ENCODE measurements at places on chromosomes 12 and 14.

DNA sequence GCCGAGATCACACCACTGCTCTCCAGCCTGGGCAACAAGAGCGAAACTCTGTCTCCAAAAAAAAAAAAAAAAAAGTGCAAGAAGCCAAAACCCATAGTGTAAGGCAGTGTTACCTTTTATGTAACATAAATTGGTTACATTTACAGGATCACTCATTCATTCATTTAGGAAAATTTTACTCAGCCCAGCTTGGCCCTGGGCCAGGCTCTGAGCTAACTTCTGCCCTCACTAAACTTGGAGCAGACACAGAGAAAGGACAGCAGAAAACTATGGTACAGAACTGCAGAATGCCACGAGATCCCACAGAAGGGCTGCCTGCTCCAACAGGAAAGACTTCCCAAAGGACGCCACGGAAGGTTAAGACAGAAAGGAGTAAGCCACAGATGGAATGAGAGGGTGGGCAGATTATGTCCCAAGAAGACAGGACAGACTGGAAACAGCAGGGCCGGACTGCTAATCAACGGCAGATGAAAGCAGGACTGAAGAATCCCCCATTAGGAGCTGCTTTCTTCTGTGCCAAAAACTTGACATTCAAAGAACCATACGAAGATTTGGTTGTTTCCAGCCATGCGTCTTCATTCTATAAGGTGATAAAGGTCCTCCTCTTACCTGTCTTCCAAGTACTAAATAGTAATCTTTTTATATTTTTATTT, 18.9 kb downstream of the PPP1R13B start:
- peak overlapping the region; percentile 15 for H3K27ac ChIP-seq
- no peak overlapping the region for H3K4me3 ChIP-seq
- H3K4me1 ChIP-seq: peaks cover 40% of the 10 kb centered on the region
- H3K36me3 ChIP-seq: no peaks in the 10 kb centered on the region
- no peaks in the 10 kb centered on the region for H3K27me3 ChIP-seq
- DNase-seq: no peak

DNA sequence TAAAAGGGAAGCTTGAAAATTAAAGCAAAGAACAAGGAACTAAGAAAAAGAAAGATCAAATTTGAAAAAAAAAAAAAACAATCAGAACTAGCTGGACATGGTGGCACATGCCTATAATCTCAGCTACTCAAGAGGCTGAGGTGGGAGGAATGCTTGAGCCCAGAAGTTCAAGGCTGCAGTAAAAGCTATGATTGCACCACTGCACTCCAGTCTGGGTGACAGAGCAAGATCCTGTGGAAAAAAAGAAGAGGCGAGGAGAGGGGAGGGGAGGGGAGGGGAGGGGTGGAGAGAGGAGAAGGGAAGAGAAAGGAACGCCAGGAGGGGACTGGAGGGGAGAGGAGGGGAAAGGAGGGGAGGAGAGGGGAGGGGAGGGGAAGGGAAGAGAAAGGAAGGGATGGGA, 43.0 kb downstream of the EEA1 start:
- H3K27ac ChIP-seq: no peak overlapping the region
- H3K4me3 ChIP-seq: no peak overlapping the region
- no peaks in the 10 kb centered on the region for H3K4me1 ChIP-seq
- DNase-seq: no peak
- no peaks in the 10 kb centered on the region for H3K27me3 ChIP-seq
- no peaks in the 10 kb centered on the region for H3K36me3 ChIP-seq

- no peak overlapping the region for H3K4me3 ChIP-seq
- H3K27me3 ChIP-seq: no peaks in the 10 kb centered on the region
- no peak for DNase-seq
- no peaks in the 10 kb centered on the region for H3K36me3 ChIP-seq
These were observed 32.9 kb upstream of the SPTLC2 start for GRCh38 chr14:77649326-77649725.

- no peaks in the 10 kb centered on the region for H3K36me3 ChIP-seq
- H3K4me3 ChIP-seq: no peak overlapping the region
- DNase-seq: no peak
- no peak overlapping the region for H3K27ac ChIP-seq
- no peaks in the 10 kb centered on the region for H3K27me3 ChIP-seq
- H3K4me1 ChIP-seq: no peaks in the 10 kb centered on the region
These were observed 4.6 kb upstream of the SAMD4A start for GRCh38 chr14:54562334-54562733.

- no peaks in the 10 kb centered on the region for H3K27me3 ChIP-seq
- H3K27ac ChIP-seq: no peak overlapping the region
- no peak overlapping the region for H3K4me3 ChIP-seq
- H3K4me1 ChIP-seq: peaks cover 7% of the 10 kb centered on the region
These were observed 9.6 kb upstream of the SNAPC1 start for GRCh38 chr14:61752626-61753025.

DNA sequence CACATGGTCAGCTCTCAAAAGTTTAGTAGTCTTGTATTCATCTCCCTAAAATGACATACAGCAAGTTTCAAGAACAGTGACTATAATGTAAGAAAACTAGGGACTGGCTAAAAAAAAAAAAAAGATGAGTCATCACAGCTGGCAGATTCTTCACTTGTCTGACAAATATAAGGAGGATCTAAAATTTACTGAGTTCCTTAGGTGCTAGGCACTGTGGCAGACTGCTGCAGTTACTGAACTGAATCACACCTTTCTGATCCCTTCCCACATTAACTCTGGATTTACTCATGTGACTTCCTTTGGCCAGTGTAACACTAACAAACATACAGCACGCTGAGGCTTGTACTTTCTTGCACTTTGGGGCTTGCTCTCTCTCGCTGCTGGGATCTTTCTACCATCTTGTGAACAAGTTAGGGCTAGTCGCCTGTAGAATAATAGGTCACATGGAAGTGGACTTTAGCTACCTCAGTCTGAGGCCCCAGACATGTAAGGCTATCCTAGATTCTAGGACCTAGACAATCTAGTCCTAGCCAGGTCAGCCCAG, 32.1 kb downstream of the BAZ1A start:
- no peaks in the 10 kb centered on the region for H3K36me3 ChIP-seq
- H3K27me3 ChIP-seq: no peaks in the 10 kb centered on the region
- no peak overlapping the region for H3K4me3 ChIP-seq
- peaks cover 6% of the 10 kb centered on the region for H3K4me1 ChIP-seq
- H3K27ac ChIP-seq: no peak overlapping the region

GRCh38 chr12:119440803-119441360, 106.4 kb downstream of the CCDC60 start:
- H3K27ac ChIP-seq: no peak overlapping the region
- H3K4me3 ChIP-seq: no peak overlapping the region
- H3K4me1 ChIP-seq: no peaks in the 10 kb centered on the region
- no peaks in the 10 kb centered on the region for H3K36me3 ChIP-seq

GRCh38 chr12:79547735-79548609, 142.8 kb downstream of the PAWR start:
- H3K4me1 ChIP-seq: peaks cover 29% of the 10 kb centered on the region
- H3K4me3 ChIP-seq: no peak overlapping the region
- DNase-seq: peak; percentile 31
- peak overlapping the region; percentile 14 for H3K27ac ChIP-seq
- H3K27me3 ChIP-seq: no peaks in the 10 kb centered on the region
- H3K36me3 ChIP-seq: no peaks in the 10 kb centered on the region

DNA sequence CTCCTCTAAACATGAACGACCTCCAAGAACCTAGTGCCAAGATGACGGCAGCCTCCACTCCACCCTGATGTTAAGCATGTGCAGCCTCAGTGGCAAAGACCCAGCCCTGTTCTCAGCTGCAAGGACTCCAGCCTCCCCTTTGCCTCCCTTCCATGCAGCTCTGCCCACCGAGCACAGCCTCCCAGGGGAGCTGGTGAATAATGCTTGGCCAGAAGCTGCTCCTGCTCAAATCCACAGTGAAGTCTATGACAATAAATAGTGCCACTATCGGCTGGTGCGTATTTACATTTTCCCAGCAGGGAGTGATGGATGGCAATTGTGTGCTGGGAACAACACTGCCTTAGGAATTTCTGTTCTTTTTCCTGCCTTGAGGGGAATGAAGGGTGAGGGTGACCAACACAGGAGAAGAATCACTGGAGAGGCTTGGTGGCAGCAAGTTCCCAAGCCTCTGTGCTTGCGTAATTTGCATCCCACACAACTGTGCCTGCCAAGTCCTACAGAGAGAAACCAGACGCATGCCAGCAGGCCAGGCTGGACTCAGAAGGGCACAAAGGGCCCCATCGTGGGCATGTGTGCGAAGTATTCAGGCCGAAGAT, 29.9 kb upstream of the TC2N start:
- peaks cover 34% of the 10 kb centered on the region for H3K4me1 ChIP-seq
- peak overlapping the region; percentile 48 for H3K27ac ChIP-seq
- H3K36me3 ChIP-seq: no peaks in the 10 kb centered on the region
- no peaks in the 10 kb centered on the region for H3K27me3 ChIP-seq
- no peak overlapping the region for H3K4me3 ChIP-seq
- peak; percentile 83 for DNase-seq

GRCh38 chr12:2332236-2332635, 279.4 kb downstream of the CACNA1C start:
- no peak overlapping the region for H3K4me3 ChIP-seq
- no peaks in the 10 kb centered on the region for H3K36me3 ChIP-seq
- no peaks in the 10 kb centered on the region for H3K27me3 ChIP-seq
- DNase-seq: no peak

GRCh38 chr12:33942172-33942571, 80.1 kb upstream of the ALG10 start:
- no peaks in the 10 kb centered on the region for H3K4me1 ChIP-seq
- no peak overlapping the region for H3K27ac ChIP-seq
- no peaks in the 10 kb centered on the region for H3K27me3 ChIP-seq
- DNase-seq: no peak
- H3K4me3 ChIP-seq: no peak overlapping the region

- peak overlapping the region; percentile 48 for H3K27ac ChIP-seq
- no peaks in the 10 kb centered on the region for H3K27me3 ChIP-seq
- no peaks in the 10 kb centered on the region for H3K36me3 ChIP-seq
- H3K4me1 ChIP-seq: peaks cover 9% of the 10 kb centered on the region
- DNase-seq: no peak
- no peak overlapping the region for H3K4me3 ChIP-seq
These were observed 111.0 kb downstream of the BEGAIN start for GRCh38 chr14:100476012-100476822.

GRCh38 chr14:70886421-70887206, 20.6 kb upstream of the PCNX1 start:
- H3K36me3 ChIP-seq: no peaks in the 10 kb centered on the region
- no peaks in the 10 kb centered on the region for H3K27me3 ChIP-seq
- no peaks in the 10 kb centered on the region for H3K4me1 ChIP-seq
- H3K27ac ChIP-seq: no peak overlapping the region
- DNase-seq: no peak

DNA sequence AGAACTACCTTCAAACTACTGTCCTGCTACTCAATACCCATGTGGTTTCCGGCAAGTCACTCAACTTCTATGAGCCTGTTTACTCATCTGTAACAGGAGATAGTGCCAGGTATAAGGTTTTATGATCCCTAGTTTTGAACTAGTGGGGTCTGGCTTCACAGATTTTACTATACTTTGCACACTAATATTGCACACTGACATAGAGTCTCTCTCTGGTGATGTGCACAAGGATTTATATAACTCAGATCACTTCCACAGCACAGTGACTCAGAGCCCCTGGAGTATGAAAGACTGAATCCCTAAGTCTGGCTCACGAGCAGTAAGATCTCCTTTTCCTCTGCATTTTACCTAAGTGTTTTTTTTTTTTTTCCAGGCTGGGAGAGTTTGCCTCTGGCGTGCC, 69.7 kb upstream of the SLC38A2 start:
- DNase-seq: no peak
- peaks cover 17% of the 10 kb centered on the region for H3K4me1 ChIP-seq
- no peak overlapping the region for H3K27ac ChIP-seq
- no peaks in the 10 kb centered on the region for H3K27me3 ChIP-seq

- H3K4me1 ChIP-seq: peaks cover 8% of the 10 kb centered on the region
- H3K27me3 ChIP-seq: no peaks in the 10 kb centered on the region
- no peak overlapping the region for H3K4me3 ChIP-seq
- DNase-seq: no peak
- H3K27ac ChIP-seq: no peak overlapping the region
These were observed 42.2 kb upstream of the MANSC4 start for GRCh38 chr12:27822076-27822712.

- H3K36me3 ChIP-seq: no peaks in the 10 kb centered on the region
- no peak for DNase-seq
- no peaks in the 10 kb centered on the region for H3K27me3 ChIP-seq
- no peak overlapping the region for H3K27ac ChIP-seq
- no peak overlapping the region for H3K4me3 ChIP-seq
- peaks cover 9% of the 10 kb centered on the region for H3K4me1 ChIP-seq
These were observed 301.1 kb downstream of the ZFP36L1 start for GRCh38 chr14:68491793-68492192.

- no peak for DNase-seq
- H3K36me3 ChIP-seq: no peaks in the 10 kb centered on the region
- H3K27ac ChIP-seq: no peak overlapping the region
- no peaks in the 10 kb centered on the region for H3K27me3 ChIP-seq
- H3K4me3 ChIP-seq: no peak overlapping the region
These were observed 23.0 kb downstream of the GLT8D2 start for GRCh38 chr12:104026841-104027599.

Data from pancreas (tissue), 10 donors.